CD8-positive, alpha-beta T cell (primary cell): ENCODE measurements at places on chromosomes 12 and 14.

GRCh38 chr12:110561471-110562201, 21.5 kb downstream of the PPTC7 start:
- no peak for DNase-seq

DNA sequence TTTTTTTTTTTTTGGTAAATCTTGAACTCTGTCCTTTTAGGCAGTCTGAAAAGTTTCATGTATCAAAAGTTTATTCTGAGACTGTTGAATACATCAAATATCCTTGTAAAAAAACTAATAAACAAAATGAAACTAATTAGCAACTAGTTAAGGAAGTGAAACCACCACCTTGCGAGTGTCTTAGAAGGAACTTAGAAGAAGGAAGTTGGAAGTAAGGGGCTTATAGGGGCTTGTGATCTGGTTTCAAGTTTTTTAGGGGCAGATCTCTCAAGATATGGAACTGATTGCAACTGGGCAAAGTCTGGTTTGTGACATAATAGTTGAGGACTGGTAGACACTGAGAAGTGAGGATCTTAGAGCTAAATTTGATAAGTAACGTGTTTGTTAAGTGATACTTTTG, 748.8 kb downstream of the C12orf50 start:
- no peak for DNase-seq

DNA sequence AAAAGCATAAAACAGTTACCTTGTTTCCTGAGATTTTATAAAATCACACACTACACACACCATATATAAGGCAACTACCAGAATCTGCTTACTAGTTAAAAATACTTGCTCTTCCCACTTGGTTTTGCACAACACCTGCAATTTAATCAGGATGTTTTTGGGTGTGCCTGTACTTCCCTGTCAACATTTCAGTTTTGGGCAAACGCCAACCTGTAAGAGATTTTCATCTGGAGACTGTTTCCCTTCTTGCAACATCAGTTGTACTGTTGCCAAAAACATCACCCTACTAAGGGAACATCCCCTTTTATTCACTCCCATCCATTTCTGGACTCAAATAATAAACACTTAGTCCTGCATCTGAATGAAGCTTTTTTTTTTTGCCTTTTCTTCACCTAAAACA, 172.3 kb downstream of the DUSP6 start:
- DNase-seq: no peak

DNA sequence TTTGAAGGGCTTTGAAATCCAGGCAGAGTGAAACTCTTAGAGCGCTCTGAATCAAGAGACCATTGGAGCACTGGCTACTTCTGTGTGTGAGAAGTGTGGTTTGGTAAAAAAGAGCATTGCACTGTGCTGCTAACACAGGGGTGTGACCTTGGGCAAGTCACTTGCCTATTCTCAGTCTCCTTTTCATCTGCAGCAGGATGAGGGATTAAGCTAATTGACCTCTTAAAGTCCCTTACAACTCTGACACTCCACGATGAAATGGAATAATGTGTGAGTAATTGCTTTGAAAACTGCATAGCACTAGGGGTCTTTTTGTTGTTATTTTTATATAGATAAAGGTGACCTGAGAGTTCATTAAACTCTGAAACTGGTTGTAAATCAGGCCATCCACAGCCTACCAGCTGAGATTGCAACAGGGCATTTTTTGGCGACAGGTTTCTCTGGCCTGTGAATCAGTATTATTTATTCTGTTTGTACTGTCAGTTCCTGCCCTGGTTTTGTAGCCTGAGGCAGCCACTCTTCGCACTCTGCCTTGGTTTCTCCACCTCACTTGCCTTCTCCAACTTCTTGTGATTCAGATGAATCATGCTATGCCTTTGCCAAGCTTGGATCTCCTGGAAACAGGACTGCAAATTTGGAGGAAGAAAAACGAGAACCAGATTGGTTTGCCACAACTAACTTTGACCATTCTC, 159.9 kb upstream of the PARP11 start:
- DNase-seq: no peak

DNA sequence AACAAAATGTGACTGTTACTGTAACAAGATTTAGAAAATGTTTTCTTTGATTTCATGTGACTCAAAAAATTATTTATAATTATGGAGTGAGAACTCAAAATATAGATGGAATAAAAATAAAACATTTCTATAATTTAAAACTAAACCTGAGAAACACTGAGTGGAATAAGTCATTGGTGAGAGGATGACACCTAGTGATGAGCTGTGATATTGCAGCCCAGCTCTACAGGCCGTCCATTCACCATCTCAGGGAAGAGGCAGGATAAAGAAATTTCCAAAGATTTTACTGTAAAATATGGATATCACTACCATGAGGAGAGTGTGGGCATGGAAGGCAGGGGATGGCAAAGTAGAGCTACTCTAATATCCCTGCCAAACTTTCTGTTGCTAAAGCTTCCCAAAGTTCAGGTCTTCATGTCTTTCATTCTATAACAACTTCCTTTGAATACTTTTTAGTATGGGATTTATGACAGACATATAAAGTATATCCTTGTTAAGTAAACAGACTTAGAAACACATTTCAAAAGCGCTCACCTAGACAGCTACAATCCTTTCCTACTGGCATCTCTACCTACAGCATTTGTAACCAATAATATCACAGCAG, 308.0 kb downstream of the ITPR2 start:
- no peak for DNase-seq

GRCh38 chr12:66203820-66204219, 14.8 kb downstream of the IRAK3 start:
- DNase-seq: no peak

DNA sequence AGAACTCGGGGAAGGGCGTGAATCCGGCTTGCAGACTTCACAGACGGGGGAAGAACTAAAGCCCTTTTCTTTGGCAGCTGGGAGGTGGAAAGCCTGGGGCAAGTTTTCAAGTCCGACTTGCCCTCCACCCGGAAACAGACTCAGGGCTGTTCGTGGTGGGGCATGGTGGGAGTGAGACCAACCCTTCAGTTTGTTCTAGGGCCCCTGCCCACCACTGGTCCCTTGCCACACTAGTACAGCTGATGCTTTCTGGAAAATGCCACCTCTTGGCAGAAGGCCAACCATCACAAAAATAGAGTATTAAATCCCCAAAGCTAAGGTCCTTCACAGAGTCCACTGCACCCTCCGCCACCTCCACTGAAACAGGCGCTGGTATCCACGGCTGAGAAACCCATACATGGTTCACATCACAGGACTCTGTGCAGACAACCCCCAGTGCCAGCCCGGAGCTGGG, 50.4 kb upstream of the DDX11 start:
- no peak for DNase-seq

DNA sequence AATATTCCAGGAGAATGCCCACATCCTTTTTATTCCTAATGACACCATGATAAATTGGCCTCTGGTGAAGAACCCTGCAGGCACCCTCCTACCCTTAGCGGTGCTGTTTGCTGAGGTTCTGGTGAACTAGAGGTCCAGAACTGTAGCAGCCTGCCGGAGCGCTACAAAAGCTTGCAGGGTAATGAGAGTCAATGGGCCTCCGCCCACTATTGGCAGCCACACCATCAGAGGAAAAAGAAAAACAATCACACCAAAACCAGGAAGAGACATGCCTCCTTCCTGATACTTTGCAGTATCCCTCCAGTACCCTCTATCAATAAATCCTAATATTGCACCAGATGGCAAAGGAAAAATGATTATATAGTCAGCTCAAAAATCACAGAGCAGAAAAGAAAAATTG, 142.9 kb downstream of the SPTSSA start:
- no peak for DNase-seq

DNA sequence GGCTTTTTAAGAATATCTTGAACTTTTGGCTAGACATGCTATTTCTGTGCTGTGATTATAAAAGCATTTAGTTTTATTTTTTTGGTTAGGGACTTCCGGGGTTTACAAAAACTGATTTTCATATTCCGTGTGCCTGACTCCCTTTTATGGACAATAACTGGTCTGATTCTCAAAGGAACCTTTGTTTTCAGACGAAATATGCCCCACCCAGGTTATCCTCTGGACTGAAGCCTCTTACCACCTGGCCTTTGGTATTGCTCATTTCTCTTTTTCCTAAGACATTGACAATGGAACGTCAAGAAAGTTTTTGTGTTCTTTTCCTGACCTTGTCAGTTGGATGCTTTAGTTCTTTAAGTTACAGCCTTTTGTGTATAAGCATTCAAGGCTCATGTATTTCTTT, 10.8 kb downstream of the TIGAR start:
- DNase-seq: no peak

- no peak for DNase-seq
These were observed 106.6 kb upstream of the VASH1 start for GRCh38 chr14:76654573-76655108.

GRCh38 chr12:63420206-63420644, 248.1 kb downstream of the DPY19L2 start:
- peak; percentile 21 for DNase-seq

GRCh38 chr14:81268016-81268416, 47.3 kb upstream of the GTF2A1 start:
- DNase-seq: no peak

DNA sequence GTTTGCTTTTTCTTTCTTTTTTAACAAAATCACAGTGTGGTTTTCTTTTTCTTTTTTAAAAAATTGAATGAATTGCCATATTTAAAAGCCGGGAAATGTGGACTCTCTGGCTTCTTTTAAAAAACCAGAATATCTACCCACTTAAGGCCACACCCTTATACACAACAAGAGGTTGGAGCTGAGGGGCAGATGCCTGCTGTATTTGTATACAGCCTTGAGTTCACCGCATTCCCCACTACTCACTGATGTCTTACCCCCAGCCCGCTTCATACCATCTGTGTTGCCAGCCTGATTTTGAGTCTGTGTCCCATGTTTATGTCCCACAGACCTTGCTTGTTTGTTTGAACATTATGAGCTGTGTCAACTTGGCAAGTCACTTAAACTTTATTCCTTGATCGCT, 14.3 kb downstream of the JDP2 start:
- no peak for DNase-seq

DNA sequence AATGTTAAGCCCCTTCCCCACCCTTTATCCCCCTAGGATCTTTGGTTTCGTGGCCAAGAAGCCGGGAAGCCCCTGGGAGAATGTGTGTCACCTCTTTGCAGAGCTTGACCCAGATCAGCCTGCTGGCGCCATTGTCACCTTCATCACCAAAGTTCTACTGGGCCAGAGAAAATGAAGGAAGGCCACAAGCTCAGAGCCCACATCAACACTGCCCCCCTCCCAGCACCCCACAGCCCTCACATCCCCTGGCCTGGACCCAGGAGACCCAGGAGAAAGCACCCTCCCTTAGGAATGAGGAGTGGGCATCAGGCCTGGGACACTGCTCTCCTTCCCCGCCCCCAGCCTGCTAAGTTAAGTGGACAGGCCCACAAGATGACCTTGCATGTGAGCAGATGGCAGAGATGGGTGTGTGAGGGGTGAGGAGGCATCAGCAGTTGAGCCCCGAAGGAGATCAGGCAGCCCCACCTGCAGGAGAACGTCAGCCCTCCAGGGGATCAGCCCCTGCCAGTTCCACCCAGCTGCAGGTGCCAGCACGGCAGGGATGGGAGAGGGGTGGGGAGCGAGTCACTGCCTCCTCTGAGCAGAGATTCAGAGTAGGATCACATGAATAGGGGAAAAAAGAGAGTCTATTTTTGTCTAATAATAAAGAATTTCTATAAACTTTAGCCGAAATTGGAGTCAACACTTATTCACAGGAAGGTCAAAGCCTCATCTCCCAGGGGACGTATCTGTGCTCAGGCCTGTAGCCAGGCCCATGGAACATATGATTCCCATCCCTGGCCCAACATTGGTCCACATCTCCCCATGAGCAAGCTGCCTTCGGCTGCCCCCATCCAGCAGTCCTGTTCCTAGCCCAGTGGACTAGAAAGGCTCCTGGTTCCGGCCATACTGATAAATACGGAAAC, 14.1 kb downstream of the TNS2 start:
- peak; percentile 3 for DNase-seq

GRCh38 chr14:87102811-87103378, 890.1 kb downstream of the GALC start:
- DNase-seq: no peak

- no peak for DNase-seq
These were observed 2.9 kb upstream of the DYRK2 start for GRCh38 chr12:67645601-67646000.

DNA sequence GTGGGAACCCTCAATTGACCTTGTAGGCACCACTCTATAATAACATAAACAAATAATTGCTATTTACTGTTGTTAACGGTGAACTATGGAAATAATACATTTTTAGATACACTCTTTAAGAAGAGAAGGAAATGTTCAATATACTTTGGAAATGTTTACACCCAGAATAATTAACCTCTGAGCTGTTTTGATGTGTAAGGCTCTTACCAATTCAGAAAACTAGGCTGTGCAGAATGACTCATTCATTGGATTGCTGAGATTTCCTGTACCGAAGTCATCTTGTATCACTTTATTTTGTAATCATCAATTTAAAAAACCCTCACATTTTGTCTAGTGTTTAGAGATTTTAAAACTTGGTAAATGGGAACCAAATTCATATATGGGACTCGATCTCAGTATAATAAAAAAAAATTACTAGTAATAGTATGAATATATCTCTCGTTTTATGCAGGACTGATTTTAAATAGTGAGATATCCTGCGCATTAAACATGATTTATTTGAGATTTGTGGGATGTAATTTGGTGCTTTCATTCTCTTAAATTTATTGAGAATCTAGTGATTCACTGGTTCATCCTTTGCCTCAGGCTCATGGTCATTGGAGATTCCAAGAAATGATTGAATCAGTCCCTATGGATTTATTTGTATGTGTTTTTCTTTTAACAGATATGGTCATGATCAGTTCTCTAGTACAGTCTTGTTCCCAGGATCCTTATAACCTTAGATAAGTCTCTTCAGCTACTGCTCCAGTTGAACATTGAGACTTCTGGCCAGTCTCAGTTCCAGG, 3.9 kb downstream of the SAMD4A start:
- no peak for DNase-seq

DNA sequence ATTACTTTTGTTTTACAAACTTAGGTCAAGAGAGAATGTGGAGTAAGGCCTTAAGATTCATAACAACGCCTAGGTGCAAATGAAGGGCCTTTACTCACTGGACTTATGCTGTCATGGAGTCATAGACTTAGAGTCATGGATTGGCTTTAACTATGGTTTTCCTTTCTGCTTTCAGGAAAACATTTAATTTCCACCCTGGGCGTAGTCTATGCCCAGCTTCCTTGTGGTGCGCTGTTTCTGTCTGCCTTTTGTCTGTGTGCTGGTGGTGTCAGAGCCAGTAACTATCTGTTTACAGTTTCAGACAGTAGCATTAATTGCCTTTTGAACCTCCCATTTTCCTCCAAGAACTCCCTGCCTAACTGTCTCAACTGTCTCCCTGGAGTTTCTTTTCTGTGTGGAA, 31.8 kb upstream of the COX6A1 start:
- DNase-seq: no peak

DNA sequence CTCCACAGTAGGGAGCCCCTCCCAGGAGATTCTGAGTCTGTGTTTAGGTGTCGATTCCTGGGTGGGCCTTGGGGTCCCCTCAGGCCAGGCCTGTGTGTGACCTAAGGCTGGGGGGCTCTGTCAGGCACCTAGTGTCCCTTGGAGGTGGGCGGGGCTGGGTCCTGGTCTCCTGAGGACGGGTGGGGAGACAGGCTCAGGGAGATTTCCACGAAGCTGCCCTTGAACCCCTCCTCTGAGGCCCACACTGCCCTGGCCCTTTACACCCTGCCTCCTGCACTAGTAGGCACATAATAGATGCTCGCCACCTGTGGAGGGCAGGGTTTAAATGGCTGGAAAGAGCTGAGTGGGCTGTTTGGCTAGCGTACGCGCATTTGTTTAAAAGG, 32.9 kb downstream of the MEG3 start:
- DNase-seq: no peak
